ENCODE measurements at places on chromosomes 11 and 22. TPM values are rescaled to one million over a fixed set of nuclear protein-coding genes. Genes with fewer than 3 reads are reported as not detected.

Gene TMEM86A
- total RNA-seq = 2.6 TPM

Gene CASP5
- total RNA-seq = not detected

Gene TANGO2
- 33.2 TPM for total RNA-seq

Gene APLNR
- total RNA-seq = 0.09 TPM

Gene EWSR1
- 305 TPM for total RNA-seq

Gene ISX
- not detected for total RNA-seq

Gene DEUP1
- total RNA-seq = not detected

Gene TBX10
- total RNA-seq = not detected

Gene MRGPRE
- total RNA-seq = not detected

Gene GRK3
- 4.4 TPM for total RNA-seq

Gene SSTR3
- not detected for total RNA-seq

Gene C11orf91
- 1.4 TPM for total RNA-seq

Gene MS4A4A
- total RNA-seq = not detected

Gene HORMAD2
- total RNA-seq = not detected

Gene ZC3H12C
- total RNA-seq = 14.7 TPM

Gene LMO2
- total RNA-seq = 62.4 TPM

Gene SAA4
- not detected for total RNA-seq

Gene NPAS4
- not detected for total RNA-seq

Gene SYT8
- not detected for total RNA-seq

Gene KRTAP5-1
- total RNA-seq = not detected

Gene CABP4
- 4.2 TPM for total RNA-seq

Gene RAG2
- not detected for total RNA-seq

Gene OR52N4
- not detected for total RNA-seq

Gene ZFP91
- total RNA-seq = 52.0 TPM

Gene TTC36
- 0.60 TPM for total RNA-seq
